Endothelial cell (in vitro differentiated cells): ENCODE measurements at places on chromosomes 7 and 10.

- DNase-seq: peak; percentile 14
Observed at GRCh38 chr7:47195641-47196040, 386.3 kb downstream of the TNS3 start.

- DNase-seq: no peak
Observed at GRCh38 chr7:97174303-97174702, 56.8 kb downstream of the SDHAF3 start.

GRCh38 chr10:78349165-78349516, 315.5 kb downstream of the RPS24 start:
- no peak for DNase-seq

- DNase-seq: no peak
Observed at GRCh38 chr7:33725111-33726025, 180.0 kb upstream of the BMPER start.

DNA sequence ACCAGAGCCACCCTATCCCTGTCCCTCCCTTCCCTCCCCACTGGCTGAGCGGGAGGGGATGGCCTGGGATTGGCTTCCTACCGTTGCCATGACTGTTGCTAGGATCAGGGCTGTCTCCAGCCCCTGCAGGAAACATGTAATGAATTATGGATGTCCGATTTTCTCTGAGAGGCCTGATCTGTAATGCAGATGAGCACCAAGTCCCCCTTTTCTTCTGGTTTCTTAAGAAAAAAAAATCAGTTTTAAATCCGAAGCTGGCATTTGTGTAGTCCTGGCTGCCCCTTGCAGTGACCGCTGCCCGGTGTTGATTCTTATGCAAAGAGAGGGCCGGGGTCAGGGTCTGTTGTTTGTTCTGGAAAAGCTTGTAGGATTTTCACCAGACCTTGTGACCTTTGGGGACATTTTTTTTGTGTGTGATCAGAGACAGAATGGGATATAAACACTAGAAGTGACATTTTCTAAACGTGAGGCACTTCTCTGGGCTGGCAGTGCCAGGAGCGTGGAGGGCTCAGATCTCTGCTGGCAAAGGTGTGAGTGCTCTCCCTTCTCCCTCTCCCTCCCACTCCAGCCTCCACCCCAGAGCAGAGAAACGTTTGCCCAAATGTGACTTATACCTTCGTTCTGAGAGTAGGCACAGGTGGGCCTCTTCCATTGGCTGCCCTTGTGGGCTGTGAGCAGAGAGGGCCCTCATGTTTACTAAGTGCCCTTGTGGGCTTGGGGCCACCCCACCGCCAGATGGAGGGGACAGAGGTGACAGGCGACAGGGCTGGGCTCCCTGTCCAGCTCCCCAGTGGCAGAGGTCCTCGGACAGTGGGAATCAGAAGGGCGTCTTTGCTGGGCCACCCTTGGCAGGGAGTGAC, 127.5 kb downstream of the DNAJB6 start:
- no peak for DNase-seq

DNA sequence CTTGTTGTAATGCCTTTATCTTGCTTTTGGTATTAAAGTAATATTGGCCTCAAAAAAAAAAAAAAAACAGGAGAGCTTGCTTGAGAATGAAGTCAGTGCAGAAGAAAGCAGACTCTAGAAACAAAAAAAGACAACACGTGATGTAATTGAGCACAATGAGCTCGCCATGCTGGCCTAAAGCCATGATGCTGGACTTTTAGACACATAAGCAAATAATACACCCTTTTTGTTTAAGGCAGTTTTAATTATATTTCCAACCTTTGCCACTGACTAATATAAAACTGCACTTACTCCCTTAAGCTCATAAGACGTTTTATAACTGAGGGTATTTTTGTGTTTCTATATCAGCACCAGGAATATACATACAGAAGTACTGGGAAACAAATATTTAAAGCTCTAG, 798.3 kb downstream of the KCNMA1 start:
- DNase-seq: no peak

DNA sequence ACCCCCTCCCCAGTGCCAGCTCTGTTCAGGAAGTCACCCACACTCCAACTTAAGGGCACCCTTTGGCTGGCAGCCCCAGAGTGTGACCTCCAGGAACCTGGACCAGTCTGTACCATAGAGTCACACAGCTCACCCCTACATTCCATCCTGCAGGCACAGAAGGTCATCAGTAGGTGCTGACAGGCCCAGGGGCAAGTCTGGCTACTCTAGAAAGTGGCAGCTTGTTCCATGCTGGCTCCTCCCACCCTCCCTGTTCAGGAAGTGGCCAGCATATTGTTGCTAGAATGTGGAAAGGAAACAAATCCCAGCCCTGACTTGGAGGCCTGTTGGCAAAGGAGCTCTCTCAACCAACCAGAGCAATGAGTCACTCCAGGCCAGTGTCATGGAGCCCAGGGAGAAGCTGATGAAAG, 3.2 kb upstream of the NCOA4 start:
- DNase-seq: peak; percentile 25

GRCh38 chr10:100807241-100807951, 62.0 kb downstream of the PAX2 start:
- no peak for DNase-seq

DNA sequence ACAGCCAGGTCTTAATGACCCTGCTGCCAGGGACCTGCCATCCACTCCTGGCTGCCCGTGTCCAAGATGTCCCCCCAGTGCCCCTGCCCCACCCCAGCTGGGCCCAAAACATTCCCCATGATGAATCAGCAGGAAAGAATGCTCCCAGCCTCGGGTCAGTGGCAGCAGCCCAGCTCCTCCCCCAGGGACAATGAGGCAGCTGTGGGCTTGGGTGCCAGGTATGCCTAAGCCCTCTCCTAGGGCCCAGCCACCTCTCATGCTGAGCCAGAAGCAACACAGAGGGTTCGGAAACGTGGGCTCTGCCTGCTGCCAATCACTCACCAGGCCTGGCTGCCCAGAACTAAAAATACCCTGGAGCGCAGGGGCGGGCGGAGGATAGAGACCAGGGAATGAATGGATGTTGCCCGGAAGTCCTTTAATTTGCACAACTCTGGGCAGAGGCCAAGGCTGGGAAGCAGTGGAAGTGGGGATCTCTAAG, 1.5 kb upstream of the LOXL4 start:
- no peak for DNase-seq

DNA sequence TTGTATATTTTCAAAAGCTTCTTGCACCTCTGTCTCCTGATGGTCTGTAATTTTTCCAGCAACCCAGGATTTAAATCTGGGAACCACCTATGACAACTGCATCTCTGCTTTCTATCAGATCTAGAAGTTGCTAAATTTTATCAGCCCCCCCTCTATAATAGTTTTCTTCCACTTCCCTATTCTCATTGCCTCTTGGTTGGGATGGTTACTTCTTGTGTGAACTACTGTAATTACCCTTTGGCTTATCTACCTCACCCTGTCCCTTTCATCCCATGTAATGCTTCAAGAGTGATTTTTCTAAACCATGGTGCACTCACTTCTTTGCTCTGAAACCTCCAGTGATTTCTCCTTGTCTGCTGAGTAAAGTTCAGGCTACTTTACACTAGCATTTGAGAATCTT, 92.3 kb downstream of the BMPR1A start:
- no peak for DNase-seq

- DNase-seq: no peak
Observed at GRCh38 chr10:12922117-12922900, 79.2 kb downstream of the CCDC3 start.

GRCh38 chr10:72244573-72245038, 28.5 kb upstream of the ASCC1 start:
- DNase-seq: no peak

- DNase-seq: no peak
Observed at GRCh38 chr10:104980368-104980767, 339.3 kb downstream of the SORCS3 start.

- DNase-seq: no peak
Observed at GRCh38 chr7:46484906-46485305, 563.8 kb upstream of the IGFBP3 start.

- DNase-seq: no peak
Observed at GRCh38 chr10:101351017-101351416, 2.9 kb upstream of the BTRC start.

- no peak for DNase-seq
Observed at GRCh38 chr7:22723181-22723601, 3.8 kb upstream of the IL6 start.

DNA sequence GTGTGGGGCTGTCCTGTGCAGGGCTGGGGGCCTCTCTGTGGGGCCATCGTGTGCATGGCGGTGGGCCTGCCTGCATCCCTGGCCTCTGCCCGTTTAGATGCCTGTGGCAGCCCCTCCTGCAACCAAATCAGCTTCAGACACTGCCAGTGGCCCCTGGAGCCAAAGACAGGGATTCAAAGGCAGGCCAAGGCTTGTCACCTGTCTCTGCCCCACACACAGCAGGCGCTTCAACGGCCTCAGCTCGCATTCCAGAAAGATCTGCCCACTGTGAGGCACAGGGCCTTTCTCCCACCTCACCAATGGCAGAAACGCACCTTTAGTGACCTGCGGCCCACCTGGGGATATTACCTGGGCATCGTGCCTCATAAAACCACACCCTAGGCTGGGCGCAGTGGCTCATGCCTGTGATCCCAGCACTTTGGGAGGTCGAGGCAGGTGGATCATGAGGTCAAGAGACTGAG, 46.0 kb downstream of the INSIG1 start:
- DNase-seq: no peak

- DNase-seq: no peak
Observed at GRCh38 chr10:120970595-120971529, 119.7 kb downstream of the WDR11 start.

DNA sequence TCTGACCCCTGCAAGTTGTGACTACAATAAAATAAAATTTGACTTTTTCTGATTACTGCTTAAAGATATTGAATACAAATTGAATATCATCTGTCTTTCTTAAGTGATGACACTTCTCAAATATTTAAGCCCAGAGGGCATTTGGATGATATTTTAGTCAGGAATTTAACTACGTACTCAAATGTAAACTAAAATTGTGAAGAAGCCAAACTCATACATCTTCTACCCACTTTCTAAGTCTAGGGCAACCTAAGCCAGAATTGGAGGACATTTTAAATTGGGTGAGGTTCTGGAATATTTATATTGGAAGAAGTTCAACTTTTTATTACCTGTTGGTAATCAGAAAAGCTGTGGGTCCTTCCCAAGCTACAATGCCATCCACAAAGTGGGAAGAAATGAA, 149.1 kb upstream of the WDR11 start:
- DNase-seq: no peak

GRCh38 chr10:20552382-20552781, 344.7 kb downstream of the NEBL start:
- no peak for DNase-seq

DNA sequence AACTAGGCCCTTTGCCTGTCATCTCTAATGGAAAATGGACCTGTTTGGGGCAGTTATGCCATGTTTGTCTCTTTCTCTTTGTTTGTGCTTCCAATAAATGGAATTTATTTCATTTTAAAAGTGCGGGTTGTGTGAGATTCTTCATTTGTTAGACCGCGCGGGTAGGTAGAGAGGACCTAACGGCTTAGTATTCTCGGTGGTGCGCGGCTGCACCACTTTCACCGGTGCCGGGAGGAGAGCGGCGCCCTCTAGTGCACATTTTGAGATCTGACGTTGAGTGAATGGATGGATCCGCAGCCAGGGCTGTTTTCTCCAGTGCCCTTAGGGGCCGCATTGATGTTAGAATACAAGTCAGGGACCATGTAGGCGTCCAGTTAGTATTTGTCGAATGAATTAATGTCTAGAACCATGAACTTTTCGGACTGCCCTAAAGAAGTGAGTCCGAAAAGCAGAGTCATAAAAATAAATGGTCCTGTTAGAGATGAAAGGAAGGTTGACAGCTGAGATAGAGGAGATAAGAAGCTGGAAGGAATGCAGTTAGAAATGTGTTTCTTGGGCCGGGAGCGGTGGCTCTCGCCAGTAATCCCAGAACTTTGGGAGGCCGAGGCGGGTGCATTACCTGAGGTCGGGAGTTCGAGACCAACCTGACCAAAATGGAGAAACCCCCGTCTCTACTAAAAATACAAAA, 29.3 kb upstream of the GIMAP8 start:
- DNase-seq: peak; percentile 89

DNA sequence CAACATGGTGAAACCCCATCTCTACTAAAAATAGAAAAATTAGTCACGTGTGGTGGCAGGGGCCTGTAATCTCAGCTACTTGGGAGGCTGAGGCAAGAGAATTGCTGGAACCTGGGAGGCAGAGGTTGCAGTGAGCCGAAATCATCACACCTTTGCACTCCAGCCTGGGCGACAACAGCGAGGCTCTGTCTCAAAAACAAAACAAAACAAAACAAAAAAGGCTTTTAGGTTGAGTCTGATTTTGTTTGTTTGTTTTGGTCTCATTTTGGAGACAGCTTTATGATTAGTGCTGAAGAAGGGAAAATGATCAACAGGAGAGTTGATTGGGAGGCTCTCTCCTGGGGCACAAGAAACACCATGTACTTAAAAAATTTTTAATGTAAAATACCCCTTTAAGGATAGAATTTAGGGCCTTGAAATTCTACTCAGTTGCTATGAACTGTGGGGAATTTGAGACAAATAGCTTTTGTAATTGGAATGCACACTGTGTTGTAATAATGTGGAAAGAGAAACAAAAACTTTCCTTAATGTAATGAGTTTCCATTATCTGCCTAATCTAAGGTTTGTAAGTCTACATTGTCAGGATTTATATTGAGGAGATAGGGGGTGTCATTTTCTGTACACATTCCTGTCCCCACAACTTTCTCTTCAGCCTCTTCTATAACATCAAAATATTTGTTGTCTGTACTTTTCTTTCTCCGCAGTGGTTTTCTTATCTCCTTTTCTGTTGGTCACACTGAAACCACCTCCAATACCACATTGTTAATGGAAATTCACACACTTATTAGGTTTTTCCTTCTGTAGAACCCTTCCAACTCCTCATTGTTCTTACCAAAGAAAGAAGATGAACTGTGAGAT, 41.3 kb downstream of the ARID5B start:
- DNase-seq: no peak

DNA sequence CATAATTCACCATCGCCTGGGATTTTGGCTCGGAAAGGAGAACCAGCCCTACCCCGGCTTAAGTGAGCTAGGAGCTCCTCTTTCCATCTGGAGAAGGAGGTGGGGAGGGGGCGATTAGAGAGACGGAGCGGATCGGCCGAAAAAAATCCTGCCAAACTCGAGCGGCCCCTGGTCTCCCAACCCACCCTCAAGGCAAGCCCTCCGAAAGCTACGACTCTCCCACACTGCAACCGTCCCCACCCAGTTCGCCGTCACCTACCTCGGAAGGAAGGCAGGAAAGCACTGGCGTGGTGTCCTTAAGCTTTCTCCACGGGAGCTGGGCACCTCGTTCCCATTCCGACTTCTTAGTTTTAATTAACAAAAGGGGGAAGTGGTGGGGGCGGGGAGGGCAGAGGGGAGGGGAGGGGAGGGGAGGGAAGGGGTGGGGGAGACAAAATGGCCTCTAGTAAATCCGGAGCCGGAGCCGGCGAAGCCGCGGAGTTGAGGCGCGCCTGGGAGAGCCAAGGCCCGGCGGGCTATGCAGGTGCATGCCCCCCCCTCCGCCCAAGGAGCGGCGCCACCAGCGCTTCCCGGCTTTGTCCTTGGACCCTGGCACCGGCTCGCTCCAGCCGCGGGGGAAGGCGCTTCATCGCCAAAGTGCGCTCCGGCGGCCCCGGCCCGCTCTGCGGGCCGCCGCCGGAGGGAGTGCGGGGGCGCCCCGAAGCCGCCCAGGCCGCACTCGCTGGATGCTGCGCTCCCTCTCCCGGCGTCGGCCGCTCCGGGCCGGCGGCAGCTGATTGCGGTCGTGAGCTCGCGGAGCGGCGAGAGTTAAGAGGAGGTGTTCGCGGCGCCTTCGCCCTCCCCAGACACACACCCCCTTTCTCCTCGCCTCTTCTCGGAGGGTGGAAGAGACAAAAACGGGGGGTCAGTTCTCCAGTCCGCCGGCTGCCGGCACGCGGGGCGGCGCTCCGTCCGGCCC, at the start of gene LRRC4:
LRRC4 (minus strand) TSS at position 784 of the 958 bp plus-strand sequence. CDS start 797 bp downstream, outside the sequence.
- peak; percentile 59 for DNase-seq

GRCh38 chr10:10785627-10786026, 232.0 kb upstream of the CELF2 start:
- no peak for DNase-seq
